ENCODE measurements at places on chromosomes 7 and 10. TPM values are rescaled to one million over a fixed set of nuclear protein-coding genes. Genes with fewer than 3 reads are reported as not detected.

- DNase-seq = no peak
Observed at GRCh38 chr7:88090671-88091070, 129.2 kb downstream of the SRI start.

DNA sequence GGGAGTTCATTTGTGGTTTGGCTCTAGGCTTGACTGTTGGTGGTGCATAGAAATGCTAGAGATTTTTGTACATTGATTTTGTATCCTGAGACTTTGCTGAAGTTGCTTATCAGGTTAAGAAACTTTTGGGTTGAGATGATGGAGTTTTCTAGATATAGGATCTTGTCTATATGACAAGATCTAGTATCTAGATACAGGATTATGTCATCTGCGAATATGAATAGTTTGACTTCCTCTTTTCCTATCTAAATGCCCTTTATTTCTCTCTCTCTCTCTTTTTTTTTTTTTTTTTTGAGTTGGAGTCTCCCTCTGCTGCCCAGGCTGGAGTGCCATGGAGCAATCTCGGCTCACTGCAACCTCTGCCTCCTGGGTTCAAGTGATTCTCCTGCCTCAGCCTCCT, 62.9 kb downstream of the MGAM2 start:
- DNase-seq = no peak

DNA sequence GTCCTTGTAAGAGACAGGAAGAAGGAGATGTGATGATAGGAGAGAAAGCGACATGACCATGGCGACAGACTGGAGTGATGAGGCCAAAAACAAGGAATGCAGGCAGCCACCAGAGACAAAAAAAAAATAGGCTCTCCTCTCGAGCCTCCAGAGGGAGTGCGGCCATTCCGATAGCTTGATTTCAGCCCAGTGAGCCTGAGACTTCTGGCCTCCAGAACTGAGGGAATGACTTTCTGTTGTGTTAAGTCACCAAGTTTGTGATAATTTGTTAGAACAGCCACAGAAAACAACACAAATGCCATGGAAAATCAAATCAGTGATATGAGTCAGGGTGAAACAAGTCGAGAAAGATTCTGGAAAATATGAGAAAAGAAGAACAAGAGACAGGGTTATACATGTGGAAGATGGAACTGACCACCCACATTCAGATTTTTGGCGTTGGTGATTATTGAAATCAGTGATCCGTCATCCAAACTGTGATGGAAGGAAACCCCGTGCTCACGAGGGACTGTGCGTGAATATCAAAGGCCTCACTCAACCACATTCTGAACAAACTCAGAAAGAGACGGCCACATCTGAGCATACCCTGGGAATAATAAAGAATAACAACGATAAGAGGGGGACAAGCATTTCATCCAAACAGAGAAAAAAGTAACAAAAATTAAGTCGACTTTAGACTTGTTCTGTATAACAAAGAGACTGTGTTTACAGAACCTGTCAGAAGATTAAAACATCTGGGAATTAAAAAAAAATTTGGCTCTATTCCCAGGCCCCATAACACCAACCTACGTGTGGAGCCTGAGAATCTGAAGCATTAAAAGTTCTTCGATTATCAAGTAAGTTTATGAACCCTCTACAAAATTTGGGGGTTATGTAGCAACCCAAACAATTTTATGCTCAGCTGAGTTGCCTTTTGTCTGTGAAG, 72.1 kb downstream of the EEPD1 start:
- no peak for DNase-seq

- no peak for DNase-seq
Observed at GRCh38 chr10:84706875-84707274, 378.5 kb downstream of the CCSER2 start.

GRCh38 chr10:98320486-98321185, 52.6 kb upstream of the LOXL4 start:
- no peak for DNase-seq

The MACC1 gene
- 35.2 TPM for total RNA-seq

DNA sequence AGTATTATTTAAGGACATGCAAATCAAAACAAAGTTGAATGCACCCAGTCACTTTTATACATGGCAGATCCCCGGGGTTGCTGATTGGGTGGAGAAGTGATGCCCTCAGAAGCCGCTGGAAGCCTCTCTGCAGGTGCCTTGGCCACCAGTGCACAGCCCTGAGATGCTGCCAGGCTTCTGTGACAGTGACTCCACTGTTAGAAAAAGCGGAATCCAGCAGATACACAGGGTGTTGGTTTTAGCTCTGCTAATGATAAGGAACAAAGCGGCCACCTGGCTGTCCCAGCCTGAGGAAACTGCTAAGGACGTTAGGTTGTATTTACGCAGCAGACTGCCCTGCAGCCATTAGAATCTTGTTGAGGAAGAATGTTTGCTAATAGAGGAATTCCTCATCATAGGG, 47.5 kb downstream of the JAKMIP3 start:
- DNase-seq = peak; percentile 18

The INHBA gene
- total RNA-seq = 2.9 TPM

DNA sequence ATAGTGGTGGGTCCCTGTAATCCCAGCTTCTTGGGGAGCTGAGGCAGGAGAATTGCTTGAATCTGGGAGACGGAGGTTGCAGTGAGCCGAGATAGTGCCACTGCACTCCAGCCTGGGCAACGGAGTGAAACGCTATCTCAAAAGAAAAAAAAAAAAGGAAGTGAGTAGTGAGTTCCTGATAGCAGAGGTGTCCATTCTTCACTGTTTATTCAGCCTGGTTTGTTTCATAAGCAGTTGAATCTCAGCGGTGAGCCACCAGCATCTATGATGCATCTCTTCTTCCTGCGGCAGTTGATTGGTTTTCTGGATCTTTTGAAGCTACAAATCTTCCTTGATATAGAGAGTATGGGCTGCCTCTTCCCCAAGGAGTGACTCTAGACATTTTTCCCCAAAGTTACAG, 316.1 kb upstream of the MTPN start:
- DNase-seq = no peak

DNA sequence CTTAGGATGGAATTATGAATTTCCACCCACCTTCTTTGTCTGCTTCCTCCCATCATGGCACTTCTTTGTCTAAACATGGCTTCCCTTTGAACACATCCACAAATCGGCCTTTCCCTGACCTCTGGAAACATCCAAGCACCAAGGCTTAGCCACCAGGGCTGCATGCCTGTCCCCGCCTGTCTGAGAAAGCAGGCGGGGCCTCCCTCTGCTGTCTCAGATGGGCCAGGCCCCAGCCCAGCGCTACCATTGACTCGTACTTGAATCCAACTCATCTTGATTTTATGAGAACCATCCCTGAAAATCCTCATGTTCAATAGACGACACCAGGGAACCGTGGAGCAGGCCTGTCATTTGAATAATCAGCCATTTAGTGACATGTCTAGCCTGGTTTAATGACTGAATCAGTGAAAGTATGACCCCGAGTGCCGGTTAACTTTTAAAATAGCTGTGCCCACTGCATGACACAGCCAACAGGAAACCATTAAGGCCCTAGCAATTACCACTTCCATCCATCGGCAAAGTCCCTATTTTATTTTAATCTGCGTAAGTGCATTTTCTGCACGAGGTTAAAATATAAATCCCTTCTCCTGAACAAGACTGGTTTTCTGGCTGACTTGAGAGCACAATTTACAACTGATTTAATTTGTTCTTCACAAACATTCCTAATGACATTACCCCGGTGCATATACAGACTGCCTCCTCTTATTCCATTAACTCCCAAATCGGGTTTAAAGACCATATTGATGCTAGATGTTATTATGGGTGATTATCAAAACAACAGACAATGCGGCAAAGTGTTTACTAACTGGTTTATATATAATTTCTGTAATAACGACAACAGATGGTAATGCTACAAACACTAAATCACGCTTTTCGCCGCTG, 194.7 kb downstream of the BUB3 start:
- DNase-seq = no peak

GRCh38 chr7:20470082-20470481, 139.4 kb downstream of the ITGB8 start:
- no peak for DNase-seq

The PPP1R3A gene
- not detected for total RNA-seq

DNA sequence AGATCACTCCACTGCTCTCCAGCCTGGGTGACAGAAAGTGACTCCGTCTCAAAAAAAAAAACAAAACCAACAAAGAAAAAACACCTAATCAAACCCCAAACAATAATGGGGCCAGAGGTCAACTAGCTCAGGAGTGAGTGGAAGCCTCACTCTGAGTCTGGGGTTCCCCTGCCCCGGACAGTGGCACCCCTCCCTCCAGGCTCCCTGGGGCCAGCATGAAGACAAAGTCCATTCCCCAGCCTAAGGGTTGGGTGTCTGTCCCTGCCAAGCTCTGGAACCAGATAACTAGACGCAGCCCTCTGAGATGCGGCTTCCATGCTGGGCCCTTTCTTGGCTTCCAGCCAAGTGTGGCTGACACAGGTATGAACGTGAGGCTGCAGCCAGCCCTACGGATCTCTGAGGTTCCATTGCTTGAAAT, 1.7 kb upstream of the FUOM start:
- no peak for DNase-seq

DNA sequence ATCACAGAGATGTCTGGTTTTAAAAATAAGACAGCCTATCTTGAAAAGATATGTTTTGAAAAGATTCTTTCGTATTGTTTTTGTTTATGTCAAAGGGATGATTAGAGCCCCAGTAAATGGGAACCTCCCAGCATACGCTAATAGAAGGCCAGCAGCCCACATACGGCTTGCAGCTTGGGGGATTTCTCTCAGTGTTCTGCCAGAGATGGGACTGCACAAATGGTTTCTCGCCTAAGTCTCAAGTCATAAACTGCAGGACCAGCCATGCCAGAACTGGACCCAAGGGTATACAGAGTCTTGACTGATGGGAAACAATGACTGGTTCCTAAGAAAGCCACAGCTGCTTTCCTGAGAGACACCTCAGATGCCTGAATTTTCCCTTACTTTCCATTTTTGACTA, 306.9 kb upstream of the DGKB start:
- DNase-seq = no peak

The ADRA2A gene
- 7.2 TPM for total RNA-seq

The ARMC3 gene
- total RNA-seq = not detected

GRCh38 chr10:119775529-119775928, 49.7 kb downstream of the INPP5F start:
- no peak for DNase-seq

DNA sequence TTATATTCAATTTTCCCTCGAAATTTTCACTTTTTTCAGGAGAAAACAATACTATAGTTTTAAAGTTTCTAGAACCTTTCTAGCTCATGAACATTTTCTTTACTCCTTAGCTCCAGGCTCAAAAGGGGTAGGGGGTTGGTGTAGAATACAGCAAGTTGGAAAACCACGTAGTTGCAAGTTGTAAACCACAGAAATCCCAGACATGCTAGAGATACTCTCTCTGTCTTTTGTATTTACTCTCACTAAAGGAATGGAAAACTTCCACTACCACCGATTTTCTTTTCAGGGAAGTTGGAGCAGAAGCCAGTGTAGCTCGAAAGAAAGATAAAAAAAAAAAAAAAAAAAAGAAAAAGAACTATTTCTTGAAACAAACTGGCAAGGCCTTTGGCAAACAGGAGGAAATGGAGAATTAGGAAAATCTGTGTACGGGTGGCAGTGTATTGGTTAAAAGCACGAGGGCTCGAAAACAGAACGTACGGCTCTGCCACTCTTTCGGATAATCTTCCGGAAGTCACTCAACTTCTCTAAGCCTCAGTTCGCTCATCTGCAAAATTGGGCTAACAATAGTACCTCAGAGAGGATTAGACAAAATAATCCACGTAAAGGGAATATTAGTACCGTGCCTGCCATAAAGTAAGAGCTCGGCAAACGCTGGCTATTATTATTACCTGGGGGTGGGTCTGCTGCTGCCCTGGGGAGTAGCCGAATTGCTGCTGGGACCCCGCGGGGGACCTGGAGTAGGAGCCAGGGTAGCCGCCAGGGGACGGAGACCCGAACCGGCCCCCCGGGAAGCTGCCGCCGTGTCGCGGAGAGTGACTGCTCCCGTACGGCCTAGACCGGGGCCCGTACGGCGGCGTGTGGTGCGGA, 628 bp downstream of the MPLKIP start:
- DNase-seq = no peak

- DNase-seq = no peak
Observed at GRCh38 chr7:50775231-50775630, 7.5 kb downstream of the GRB10 start.

The ADAMTS14 gene
- 2.1 TPM for total RNA-seq

- DNase-seq = no peak
Observed at GRCh38 chr7:92133133-92133736, 1.0 kb downstream of the CYP51A1 start.

- DNase-seq = peak; percentile 25
Observed at GRCh38 chr10:77673101-77673500, 35.5 kb upstream of the KCNMA1 start.
